ENCODE measurements at places on chromosomes 7 and 10.

DNA sequence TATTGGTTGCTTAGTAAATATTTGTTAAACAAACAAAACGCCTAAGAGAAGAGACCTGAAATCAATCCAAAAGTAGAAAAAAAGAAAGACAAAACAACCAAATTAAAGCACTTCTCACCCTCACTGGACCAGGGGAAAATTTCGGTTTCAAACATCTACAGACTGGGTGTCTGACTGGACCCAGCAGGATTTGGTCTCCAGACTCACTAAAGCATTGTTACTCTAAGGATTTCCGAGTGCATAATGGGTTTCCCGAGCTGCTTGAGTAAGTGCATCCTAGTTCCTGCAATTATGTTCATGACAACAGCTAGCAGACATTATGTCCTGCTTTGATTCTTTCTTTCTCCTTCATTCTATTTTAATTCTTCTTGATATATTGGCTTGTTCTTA, 51.8 kb upstream of the FAM3C start:
- no peak for DNase-seq

GRCh38 chr10:77716458-77717317, 79.1 kb upstream of the KCNMA1 start:
- DNase-seq = no peak

GRCh38 chr10:60123668-60124067, 217.3 kb upstream of the CCDC6 start:
- DNase-seq = peak; percentile 30

DNA sequence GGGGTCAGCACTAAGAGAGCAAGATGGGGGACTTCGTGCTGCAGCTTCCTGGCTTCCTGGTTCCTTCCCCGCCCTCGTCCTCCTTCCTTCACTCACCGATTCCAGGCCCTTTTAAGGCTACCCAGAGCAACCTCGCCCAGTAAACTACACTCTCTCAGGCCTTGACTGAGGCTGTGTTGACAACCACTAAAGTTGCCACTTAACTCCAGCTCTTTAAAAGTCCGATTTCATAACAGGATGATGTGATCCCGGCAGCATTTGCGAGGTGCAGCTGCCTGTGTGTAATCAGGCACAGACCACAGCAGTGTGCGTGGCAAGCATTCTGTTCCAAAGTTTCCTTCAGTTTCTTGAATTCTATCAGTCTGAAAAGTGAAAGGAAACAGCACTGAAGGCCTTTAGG, 110.6 kb downstream of the RAB11FIP2 start:
- DNase-seq = no peak

- DNase-seq = peak; percentile 22
Observed at GRCh38 chr10:93542358-93542791, 24.1 kb upstream of the FFAR4 start.

DNA sequence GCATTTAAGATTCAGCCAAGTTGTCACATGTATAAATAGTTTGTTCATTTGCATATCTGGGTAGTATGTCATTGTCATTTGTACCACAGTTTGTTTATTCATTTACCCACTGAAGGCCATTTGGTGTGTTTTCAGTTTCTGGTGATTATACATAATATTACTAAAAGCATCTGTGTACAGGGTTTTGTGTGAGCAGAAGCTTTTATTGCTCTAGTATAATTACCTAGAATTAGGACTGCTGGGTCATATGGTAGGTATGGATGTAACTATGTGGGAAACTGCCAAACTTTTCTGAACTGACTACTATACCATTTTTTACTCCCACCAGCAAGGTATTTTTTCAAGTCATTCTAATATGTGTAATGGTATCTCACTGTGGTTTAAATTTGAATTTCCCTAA, 584.0 kb upstream of the GHITM start:
- no peak for DNase-seq

- peak; percentile 24 for DNase-seq
Observed at GRCh38 chr10:121734589-121735045, 136.4 kb upstream of the FGFR2 start.

- DNase-seq = no peak
Observed at GRCh38 chr7:86937363-86937878, 122.0 kb downstream of the ELAPOR2 start.

- no peak for DNase-seq
Observed at GRCh38 chr10:119818889-119819270, 53.8 kb downstream of the MCMBP start.

DNA sequence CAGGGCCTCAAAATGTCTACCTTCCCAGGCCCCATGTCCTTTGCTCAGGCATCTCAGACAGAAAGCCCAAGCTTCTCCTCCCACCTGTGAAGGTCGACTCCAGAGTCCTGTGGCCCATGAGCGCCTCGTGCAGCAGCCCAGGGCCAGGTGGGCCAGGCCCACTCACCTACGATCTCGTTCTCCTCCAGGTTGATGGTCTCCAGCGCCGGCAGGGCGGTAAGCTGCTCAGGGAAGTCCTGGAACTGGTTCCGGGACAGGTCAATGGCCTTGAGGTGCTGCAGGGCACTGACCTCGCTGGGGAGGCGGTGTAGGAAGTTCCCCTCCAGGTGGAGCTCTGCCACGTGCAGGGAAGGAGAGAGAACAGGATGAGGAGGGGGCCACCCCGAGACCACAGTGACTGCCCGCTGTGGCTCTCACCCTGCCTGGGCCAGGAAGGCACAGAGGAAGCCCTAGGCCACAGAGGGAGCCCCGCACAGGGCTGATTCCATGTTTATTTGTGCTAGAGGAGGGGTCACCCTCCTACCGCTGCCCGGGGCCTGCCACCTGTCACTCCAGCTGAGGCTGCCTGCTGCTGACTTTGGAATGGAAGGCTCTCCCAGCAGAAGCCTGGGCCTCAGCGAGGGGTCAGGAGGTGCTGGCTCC, 40.0 kb upstream of the NPFFR1 start:
- DNase-seq = no peak

DNA sequence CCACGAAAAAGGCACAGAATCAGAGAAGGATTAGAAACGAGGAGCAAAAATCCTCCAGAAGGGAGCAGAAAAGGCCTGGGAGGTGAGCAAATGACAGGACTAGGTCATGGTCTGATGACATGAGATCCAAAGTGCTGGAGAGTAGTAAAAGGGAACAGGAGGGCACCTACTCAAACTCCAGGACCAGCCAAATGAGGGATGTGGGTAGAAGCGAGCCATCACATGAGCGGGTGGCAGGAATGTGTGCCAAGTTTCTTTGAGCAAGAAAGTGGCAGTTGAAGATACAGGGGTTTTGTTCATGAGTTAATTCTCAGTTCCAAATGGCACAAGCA, 112.6 kb downstream of the RNF32 start:
- no peak for DNase-seq

- DNase-seq = no peak
Observed at GRCh38 chr7:154651501-154651900, 351.4 kb downstream of the PAXIP1 start.

DNA sequence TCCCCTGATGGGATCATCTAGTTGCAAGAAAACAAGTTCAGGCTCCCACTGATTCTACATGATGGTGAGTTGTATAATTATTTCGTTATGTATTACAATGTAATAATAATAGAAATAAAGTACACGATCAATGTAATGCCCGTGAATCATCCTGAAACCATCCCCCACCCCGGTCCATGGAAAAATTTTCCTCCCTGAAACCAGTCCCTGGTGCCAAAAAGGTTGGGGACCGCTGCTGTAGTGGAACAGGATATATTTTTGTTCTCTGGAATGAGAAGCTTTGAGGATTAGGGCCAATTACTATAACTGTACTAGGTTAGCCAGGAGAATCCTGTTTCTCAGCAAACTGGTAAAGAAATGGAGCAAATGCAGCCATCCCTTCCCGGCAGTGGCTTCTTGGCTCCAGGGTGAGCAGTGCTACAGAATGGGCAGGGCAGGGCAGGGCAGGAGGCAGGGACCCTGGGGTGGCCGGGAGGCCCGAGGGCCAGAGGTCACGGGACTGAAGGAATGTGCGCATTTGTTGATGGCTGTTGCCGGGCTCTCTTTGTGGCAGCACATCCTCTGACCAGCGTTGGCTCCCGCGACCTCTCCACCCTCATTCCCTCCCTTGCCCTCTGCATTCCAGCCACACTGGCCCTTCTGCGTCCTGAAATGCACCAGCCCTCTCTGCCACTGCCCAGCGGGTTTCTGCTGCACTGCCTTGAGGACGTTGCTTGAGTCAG, 162.3 kb upstream of the NPS start:
- no peak for DNase-seq

- no peak for DNase-seq
Observed at GRCh38 chr7:22025075-22025474, 79.4 kb upstream of the CDCA7L start.

GRCh38 chr10:78724846-78725245, 343.9 kb upstream of the ZMIZ1 start:
- no peak for DNase-seq

DNA sequence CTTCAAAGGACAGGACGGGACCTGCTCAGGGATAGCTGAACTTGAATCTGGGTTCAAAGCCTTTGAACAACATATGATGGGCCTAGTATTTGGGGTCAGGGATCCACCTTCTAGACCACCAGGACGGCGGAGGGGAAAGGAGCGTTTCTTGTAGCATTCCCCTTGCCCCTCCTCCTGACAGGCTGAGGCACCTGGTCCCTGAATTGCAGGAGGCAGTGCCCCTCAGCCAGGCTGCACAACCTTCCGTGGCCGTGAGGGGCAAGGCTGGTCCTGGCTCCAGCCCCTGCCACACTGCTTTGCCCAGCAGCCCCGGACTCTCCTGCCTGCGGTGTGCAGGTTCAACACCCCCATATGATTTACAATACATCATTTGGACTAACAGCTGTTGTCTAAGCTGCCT, 58.1 kb downstream of the INSIG1 start:
- DNase-seq = no peak

DNA sequence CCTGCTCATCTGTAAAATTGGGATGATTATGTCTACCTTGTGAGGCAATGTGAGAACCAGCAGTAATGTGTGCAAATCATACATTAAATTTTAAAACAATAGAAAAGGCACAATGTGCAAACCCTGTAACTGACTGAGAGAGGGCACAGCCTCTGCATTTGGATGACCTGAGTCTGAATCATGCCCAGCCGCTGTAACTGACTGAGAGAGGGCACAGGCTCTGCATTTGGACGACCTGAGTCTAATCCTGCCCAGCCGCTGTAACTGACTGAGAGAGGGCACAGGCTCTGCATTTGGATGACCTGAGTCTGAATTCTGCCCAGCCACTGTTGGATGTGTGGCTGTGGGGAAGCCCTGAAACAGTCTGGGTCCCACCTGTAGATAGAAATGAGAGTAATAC, 351.5 kb upstream of the SHH start:
- no peak for DNase-seq

DNA sequence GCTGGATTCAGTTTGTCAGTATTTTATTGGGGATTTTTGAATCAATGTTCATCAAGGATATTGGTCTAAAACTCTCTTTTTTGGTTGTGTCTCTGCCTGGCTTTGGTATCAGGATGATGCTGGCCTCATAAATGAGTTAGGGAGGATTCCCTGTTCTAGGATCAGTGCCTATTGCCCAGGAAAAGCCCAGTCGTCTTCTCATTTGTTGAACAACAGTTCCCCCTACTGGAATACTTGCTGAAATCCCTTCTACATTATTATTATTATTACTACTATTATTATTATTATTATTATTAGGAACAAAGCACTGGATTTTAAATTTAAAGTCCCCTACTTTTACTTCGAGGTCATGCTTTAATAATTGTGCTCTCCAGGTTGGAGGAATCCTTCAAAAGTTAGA, 528.9 kb downstream of the MAGI2 start:
- DNase-seq = peak; percentile 42

GRCh38 chr7:49244543-49244942, 320.2 kb downstream of the CDC14C start:
- DNase-seq = no peak

DNA sequence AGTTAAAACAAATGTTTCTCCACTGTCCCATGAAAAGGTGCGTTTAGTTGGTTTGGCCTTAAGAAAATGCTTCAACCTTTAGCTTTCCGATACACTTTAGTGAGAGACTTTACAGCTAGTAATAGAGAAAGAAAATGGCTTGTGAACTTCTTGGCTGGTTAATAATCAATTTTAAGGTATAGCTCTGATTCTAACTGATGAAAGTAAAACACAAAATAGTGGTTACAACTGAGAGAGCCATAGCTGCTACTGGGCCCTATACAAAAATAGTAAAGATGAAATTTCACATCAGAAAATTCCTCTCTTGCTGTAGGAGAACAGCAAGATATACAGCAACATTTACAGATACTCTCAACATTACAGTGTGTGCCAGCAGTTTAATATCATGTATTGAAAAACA, 371.4 kb downstream of the PHTF2 start:
- no peak for DNase-seq

GRCh38 chr7:99677648-99678045, 2.1 kb downstream of the CYP3A5 start:
- DNase-seq = no peak

- no peak for DNase-seq
Observed at GRCh38 chr10:88466786-88467185, 116.3 kb downstream of the RNLS start.

- no peak for DNase-seq
Observed at GRCh38 chr10:110821508-110821907, 50.2 kb upstream of the PDCD4 start.

- DNase-seq = no peak
Observed at GRCh38 chr7:158030566-158030965, 557.1 kb downstream of the PTPRN2 start.
